ENCODE measurements at places on chromosomes 6 and 20. TPM values are rescaled to one million over a fixed set of nuclear protein-coding genes. Genes with fewer than 3 reads are reported as not detected.
A peak's percentile ranks its signal among the peaks of the same experiment; 100 is the strongest.

DNA sequence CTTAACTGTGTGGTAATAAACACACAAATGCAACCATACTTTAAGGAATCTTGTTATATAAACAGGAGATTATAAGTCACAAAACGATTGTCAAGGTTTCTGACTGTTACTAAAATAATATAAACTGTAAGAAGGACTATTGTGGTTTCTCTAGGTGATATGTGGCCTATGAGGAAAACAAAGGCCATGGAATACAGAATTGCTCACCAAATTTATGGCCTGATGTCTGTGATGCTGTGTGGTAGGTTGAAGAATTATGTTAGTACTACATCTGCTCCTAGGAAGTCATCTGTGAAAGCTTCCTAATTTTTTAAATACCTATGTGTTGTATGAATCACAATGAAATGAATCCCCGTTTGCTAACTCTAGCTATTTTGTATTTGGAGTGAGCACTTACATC lies 875.4 kb upstream of the MAP3K7 start:
- no peak for DNase-seq

DNA sequence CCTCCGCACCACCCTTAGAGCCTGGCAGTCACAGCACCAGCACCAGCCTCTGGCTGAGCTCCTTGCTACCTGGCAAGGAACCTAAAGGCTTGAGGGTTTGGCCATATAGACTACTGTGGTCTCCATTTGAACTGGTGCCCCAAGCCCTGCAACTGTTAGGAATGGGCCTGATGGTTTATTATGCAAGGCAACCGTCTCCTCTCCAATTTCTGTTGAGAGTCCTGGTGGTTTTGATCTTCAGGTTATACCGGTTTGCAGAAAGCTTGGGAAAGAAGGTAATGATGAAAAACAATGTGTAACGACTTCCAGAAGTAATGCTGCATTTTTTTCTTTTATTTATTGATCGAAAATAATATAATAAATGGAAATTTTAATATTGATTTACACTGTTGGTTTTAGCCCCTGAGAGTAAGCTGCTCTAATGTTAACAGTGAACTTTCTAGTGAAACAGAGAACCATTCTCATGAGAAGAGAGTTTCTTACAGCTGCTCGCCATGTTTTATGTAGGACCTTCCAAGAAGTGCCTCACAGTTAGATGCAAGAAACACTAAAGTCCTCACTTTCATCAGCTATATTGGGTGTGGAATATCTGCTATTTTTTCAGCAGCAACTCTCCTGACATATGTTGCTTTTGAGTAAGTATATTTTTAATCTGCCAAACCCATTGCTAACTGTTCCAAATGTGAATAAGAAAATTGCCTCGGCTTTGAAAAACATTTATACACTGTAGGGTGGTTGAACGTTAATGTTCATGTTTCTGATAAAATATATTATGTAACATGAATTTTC lies 112.8 kb downstream of the ADGRG6 start:
- no peak for DNase-seq

The VSTM2L gene
- 15.9 TPM for total RNA-seq

The CLPSL1 gene
- not detected for total RNA-seq

DNA sequence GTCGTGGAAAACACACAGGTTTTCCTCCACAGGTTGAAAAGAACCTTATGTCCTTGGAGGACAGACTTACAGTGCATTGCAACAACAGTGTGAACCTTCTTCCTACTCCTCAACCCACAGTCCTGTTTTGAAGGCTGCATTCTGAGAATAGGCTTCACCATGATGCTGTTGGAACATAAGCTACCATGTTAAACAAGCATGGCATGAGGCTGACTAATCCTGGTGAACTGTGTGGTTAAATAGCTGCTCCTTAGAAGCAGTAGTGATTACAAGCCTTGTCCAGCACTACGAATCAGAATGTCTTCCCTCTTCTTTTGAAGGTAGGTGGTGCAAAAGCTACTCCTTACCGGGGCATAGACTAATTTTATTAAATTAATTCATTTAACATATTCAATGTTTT lies 368.5 kb upstream of the EPHA7 start:
- DNase-seq: no peak

DNA sequence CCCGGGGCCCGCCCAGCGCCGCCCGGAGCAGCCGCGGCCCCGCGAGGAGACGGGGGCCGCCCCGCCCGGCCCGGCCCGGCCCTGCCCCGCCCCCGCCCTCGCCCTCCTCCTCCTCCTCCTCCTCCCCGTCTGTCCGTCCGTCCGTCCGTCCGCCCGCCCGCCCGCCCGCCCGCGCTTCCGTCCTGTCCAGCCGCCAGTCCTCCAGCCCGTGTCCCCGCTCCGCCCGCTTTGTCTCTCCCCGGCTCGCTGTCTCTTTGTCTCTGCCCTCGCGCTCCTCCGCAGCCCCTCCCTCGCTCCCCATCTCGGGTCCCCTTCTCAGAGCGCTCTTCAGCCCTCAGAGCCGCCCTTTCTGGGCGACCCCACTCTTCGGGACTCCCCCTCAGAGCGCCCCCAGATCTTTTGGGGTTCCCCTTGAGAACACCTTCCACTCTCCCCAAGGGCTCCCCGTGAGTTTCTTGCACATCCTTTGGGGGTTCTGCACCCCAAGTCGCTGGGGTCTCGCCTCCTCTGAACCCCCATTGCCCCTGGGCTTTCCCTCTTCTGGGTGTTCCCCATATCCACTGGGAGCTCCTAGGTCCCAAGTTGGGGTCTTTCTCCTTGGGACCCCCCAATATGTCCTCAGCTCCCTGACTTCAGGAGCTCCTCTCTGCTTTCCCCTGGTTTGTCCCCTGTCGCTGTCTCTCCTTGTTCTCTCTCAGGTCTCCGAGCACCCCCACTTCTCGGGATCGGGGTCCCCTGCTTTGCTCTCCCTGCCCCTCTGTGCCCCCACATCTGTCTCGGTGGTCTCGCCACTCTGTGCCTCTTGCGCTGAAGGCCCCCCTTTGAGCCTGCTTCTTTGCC lies 79.5 kb upstream of the MYL9 start:
- DNase-seq: peak; percentile 76

The WFDC2 gene
- total RNA-seq: 4.8 TPM

DNA sequence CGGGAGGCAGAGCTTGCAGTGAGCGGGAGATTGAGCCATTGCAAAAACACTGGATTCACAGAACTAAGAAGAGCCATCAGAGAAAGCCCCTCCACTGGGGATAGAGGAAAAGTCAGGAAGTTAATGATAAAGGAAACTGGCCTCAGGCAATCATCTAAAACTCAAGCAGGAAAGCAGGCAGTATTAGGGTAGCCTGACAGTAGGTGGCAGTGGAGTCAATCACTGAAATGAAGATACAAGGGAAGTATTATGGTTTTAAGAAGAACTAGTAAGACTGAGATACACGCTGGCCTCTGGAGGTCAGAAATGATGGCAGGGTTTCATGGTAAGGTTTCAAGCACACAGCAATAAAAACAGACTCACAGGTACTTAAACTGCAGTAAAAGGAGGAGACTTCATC lies 578.3 kb downstream of the HACE1 start:
- no peak for DNase-seq

- no peak for DNase-seq
Observed at GRCh38 chr6:108841377-108841855, 6.8 kb upstream of the ARMC2 start.

The PERP gene
- total RNA-seq: 10.7 TPM

DNA sequence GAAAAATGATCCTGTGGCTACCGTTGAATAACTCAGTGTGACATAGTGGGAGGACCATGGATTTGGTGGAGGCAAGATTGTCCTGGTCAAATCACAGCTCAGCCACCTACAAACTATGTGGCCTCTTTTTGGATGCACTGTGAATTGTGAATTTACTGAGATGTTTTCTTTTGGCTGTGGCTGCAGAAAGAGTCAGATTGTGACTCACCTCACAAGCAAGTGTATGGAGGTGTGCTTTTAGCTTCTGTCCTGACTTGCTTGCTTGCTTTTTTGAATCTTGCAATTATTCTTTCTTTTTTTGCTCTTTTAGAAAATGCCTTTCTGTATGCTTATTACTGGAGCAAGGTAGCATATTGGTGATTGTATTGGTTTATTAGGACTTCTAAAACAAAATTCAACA lies 122.9 kb upstream of the FOXO3 start:
- DNase-seq: no peak

DNA sequence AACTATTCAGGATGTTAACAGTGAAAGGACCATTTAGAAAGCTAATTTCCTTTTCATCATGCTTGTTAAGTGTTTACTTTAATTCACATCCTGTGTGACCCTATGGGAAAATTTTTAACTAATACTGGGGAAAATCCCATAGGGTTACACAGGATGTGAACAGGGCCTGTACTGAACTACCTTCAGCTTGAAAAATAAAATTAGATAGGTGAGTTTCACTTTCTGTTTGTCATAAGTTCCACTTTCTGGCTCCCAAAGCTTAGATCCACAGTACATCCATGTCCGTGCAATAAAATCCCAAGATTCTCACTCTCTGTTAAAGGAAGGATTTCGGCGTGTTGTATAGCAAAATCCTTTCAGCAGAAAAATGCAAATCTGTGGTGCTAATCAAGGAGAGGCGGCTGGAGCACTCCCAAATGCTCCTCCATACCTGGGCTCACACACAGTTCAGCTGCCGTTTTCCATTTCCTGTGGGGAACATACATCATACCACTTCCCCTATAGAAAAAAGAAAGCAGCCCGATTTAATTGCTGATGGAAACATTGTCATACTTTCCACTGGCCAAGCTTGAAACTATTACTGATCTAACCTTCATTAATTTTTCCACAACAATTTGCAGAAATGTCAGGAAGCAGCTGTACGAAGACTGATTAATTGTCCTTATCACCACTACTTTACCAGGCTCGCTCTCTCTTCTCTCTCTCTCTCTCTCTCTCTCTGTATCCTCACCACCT lies 125.2 kb downstream of the HIVEP2 start:
- no peak for DNase-seq

DNA sequence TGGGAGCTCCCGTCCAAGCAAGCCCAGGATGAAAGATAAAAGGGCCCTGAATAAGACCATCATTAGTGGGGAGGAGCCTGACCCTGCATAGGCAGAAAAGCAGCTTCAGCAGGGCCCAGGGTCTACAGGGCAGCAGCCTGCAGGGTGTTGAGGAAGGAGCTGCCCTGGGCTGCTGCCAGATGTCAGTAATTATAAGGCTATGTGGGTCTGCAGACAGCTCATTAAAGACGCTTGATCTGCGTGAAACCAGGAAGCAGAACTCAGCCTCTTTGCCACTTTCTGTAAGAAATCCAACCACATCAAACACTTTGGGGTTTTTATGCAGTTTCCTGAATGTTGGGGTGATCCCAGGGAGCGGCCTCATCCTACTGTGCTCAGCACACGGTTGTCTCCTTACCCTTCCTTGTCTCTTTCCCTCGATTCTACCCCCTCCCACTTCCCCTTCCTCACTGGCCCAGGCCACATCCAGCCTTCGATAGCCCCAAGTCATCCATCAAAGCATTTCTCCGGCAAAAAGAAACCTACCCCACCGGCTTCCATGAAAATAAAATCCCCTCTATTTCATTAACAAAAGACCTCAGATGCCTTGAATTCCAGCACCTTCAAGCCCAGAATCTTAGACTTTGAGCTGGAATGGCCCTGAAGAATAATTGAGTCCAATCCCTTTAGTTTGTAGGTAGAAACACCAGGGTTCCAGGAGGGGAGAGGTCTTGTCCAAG lies 1.0 kb upstream of the TGM6 start:
- DNase-seq: no peak

- no peak for DNase-seq
Observed at GRCh38 chr6:24721461-24722215, 2.7 kb upstream of the C6orf62 start.

GRCh38 chr6:136811272-136811671 lies 11.1 kb upstream of the PEX7 start:
- DNase-seq: no peak

The TAAR1 gene
- not detected for total RNA-seq

- DNase-seq: no peak
Observed at GRCh38 chr20:22758815-22759214, 174.4 kb upstream of the FOXA2 start.

DNA sequence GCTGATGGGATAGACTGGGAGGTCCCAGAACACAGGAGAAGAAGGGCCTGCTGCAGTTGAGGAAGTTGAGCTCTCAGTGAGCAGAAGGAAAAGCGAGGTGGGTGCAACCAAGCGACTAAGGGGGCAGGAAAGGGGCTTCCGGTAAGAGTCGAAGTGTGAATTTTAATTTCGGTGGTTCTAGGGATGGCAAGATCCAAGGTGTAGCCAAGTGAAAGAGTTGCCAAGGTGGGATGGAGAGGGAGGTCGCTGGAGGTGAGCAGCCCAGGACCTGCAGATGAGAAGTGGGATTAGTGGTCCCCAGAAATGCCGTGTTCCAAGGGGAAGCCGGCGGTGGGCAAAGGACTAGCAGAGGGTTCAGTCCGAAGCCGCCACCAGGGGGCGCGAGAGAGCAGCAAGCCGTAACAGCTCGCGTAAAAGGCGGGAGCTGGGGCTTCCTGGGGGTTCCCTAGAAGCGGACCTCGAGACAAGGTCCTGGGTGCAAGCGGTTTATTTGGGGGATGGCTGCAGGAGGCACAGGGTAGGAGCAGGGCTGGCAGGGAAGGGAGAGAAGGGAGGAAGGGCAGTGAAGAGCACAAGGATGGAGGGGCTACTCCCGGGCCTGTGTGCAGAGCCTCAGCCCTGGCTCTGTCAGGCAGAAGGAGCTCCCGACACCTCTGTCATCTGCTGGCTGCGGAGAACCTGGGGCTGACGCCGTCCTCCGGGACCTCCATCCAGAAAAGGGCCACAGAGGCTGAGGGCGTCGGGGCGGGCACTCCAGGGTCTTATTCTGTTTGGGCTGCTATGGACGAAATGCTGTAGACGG lies 103.6 kb downstream of the PAX1 start:
- peak; percentile 84 for DNase-seq

The TRIM40 gene
- not detected for total RNA-seq

DNA sequence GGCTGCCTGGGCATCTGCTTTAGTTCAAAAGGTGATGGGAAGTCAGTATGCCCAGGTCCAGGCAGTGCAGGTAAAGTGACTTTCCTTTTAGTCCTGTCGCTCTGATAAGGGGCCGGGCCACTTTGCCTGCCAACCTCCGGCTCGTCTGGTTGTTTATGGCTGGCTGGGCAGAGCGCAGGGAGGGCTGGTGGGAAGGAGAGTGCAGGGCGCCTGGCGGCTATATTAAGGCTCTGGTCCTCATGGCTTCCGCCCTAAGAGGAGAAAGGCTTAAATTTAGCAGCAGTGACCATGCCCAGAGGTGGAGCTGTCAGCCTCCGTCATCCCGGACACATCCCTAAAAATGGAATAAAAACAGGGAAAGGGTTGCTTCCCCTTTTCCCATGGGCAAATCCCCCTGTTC lies 14.6 kb downstream of the GATA5 start:
- DNase-seq: no peak

DNA sequence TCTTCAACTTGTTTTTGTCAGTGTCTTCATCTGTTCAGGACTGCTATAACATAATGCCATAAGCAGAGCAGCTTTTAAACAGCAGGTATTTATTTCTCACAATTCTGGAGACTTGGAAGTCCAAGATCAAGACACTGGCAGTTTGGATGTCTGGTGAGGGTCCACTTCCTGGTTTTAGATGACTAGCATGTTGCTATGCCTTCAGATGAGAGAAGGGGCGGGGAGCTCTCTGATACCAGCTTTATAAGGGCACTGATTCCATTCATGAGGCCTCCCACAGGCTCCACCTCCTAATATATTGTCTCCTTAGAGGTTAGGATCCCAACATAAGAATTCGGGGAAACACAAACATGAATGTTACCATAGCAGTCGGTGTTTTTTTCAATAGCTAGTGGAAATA lies 52.9 kb downstream of the FAM83B start:
- DNase-seq: no peak

The SLC22A7 gene
- total RNA-seq: 0.34 TPM

The CTCFL gene
- not detected for total RNA-seq

The HLA-DQA2 gene
- total RNA-seq: not detected

The CCDC170 gene
- not detected for total RNA-seq

The OXT gene
- not detected for total RNA-seq

Measured in glutamatergic neuron (in vitro differentiated cells).